Liver (tissue), 10 donors: ENCODE measurements at places on chromosomes 6 and 20.

DNA sequence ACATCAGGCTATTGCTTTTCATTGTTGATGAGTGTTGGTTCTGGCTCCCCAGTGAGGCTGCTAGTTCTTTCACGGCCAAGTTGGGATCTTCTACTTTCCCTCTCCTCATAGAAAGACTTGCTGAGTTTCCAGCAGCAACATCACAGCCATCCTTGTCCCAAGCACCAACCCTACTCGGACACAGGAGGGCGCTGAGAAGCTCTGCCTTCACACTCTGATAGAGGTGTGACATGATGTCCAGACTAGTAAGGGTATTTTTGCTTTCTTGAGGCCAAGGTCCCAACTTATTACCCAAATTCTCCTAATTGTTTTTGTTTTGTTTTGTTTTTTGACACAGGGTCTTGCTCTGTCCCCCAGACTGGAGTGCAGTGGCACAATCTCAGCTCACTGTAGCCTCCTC, 3.0 kb upstream of the GCM1 start:
- H3K27ac ChIP-seq, result no peak overlapping the region
- no peak overlapping the region for H3K4me3 ChIP-seq
- H3K4me1 ChIP-seq, result no peaks in the 10 kb centered on the region
- H3K36me3 ChIP-seq, result no peaks in the 10 kb centered on the region

GRCh38 chr6:98203170-98203806, 631.1 kb upstream of the POU3F2 start:
- H3K27ac ChIP-seq, result no peak overlapping the region
- no peak for DNase-seq
- no peak overlapping the region for H3K4me3 ChIP-seq
- no peaks in the 10 kb centered on the region for H3K27me3 ChIP-seq

GRCh38 chr6:449057-449430, 57.5 kb downstream of the IRF4 start:
- H3K27ac ChIP-seq, result no peak overlapping the region
- H3K36me3 ChIP-seq, result no peaks in the 10 kb centered on the region
- H3K27me3 ChIP-seq, result no peaks in the 10 kb centered on the region
- H3K4me1 ChIP-seq, result no peaks in the 10 kb centered on the region
- no peak overlapping the region for H3K4me3 ChIP-seq

- no peak overlapping the region for H3K4me3 ChIP-seq
- no peak overlapping the region for H3K27ac ChIP-seq
- H3K36me3 ChIP-seq, result no peaks in the 10 kb centered on the region
- DNase-seq, result no peak
- H3K27me3 ChIP-seq, result no peaks in the 10 kb centered on the region
These were observed 15.6 kb upstream of the MAS1 start for GRCh38 chr6:159875194-159875593.

DNA sequence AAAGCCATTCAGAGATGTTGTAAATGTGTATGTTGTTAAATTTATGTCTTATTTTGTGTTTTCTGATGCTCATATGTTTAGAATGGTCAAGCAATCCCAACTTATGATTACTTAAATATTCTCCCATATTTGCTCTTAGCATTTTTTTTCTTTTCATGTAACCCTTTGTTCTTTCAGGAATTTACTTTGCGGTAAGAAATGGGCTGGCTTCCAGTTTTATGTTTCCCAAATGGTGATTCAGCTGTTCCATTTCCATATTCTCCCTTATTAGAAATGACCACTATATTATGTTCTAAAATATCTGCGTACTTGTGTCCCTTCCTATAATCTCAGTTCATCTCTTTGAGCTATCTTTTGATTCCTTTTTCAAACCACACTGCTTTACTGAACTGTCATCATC, 113.7 kb downstream of the CDH26 start:
- no peak overlapping the region for H3K27ac ChIP-seq
- H3K4me1 ChIP-seq, result no peaks in the 10 kb centered on the region
- no peak for DNase-seq
- H3K4me3 ChIP-seq, result no peak overlapping the region

GRCh38 chr20:20327746-20328145, 40.2 kb upstream of the INSM1 start:
- no peaks in the 10 kb centered on the region for H3K36me3 ChIP-seq
- no peak overlapping the region for H3K27ac ChIP-seq
- no peak for DNase-seq
- no peaks in the 10 kb centered on the region for H3K27me3 ChIP-seq
- H3K4me1 ChIP-seq, result no peaks in the 10 kb centered on the region

GRCh38 chr6:360764-361373, 30.7 kb upstream of the IRF4 start:
- H3K27ac ChIP-seq, result no peak overlapping the region
- H3K27me3 ChIP-seq, result no peaks in the 10 kb centered on the region
- H3K36me3 ChIP-seq, result no peaks in the 10 kb centered on the region
- no peak for DNase-seq

GRCh38 chr6:41638935-41639808, 904 bp downstream of the MDFI start:
- H3K4me1 ChIP-seq, result peaks cover 16% of the 10 kb centered on the region
- H3K27ac ChIP-seq, result peak overlapping the region; percentile 41
- H3K36me3 ChIP-seq, result no peaks in the 10 kb centered on the region
- H3K27me3 ChIP-seq, result peaks cover 7% of the 10 kb centered on the region

DNA sequence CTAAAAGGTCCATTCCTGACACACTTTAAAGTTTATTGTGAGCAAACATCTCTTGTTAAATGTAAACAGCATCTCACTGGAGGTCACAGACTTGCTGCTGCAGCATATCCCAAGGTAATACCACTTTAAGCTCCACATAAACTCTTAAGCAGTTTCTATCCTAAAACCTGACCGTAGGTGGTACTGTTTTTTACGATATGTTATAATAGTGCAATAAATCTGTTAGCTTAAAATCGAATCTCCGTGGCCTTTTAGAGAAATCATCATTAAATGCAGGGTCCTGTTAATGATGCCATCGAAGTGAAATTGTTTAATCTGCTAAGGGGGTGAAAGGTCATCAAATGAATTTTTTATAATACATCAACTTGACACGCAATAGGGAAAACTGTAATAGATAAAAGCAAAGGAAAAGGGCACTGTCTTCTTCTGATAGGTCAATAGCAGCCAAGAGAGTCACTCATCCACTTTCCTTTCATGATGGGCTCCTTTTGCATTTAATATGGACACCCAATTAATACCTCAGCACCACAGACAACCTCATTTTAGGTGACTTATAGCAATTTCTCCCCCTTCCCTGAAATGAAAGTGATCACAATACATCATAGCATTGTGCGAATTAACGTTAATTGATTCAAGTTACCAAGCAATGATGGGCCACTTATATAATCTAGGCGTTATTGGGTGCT, 436.1 kb downstream of the PKHD1 start:
- H3K4me3 ChIP-seq, result no peak overlapping the region
- no peaks in the 10 kb centered on the region for H3K27me3 ChIP-seq
- no peaks in the 10 kb centered on the region for H3K36me3 ChIP-seq
- DNase-seq, result no peak

- H3K4me3 ChIP-seq, result no peak overlapping the region
- no peaks in the 10 kb centered on the region for H3K27me3 ChIP-seq
- DNase-seq, result no peak
These were observed 57.5 kb downstream of the ILRUN start for GRCh38 chr6:34638834-34639736.

DNA sequence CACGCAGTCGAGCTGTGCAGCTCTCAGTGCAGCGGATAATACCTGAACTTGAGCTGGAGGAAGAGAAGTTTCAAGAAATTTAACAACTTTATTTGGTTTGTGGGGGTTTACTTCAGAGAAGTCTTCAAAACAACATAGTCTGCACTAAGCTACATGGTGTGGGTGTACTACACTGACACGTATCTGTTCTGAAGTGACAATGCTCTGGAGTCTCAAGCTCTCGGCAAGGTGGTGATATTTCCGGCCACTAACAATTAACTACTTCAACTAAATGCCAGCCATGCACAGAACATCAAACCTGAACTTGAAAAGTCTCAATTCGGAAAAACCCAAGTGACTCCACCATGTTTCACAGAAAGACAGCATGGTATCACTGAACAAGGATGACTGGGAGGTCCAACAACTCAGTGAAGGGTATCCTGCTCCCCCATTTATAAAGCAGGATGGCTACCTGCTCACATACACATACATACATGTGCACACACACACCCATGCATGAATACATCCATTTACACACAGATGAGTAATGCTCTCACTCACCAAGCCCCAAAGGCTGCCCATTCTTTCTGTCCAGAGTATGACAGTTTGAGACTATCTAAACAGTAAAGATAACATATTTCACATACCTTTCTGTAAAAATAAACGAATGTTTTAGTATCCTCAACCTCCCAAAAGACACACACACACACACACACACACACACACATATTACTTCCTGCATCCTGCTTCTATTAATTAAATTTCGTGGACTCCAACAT, 15.4 kb upstream of the ANKRD60 start:
- H3K27ac ChIP-seq, result no peak overlapping the region
- H3K36me3 ChIP-seq, result peaks cover 9% of the 10 kb centered on the region
- H3K4me3 ChIP-seq, result no peak overlapping the region
- H3K27me3 ChIP-seq, result no peaks in the 10 kb centered on the region
- no peaks in the 10 kb centered on the region for H3K4me1 ChIP-seq
- no peak for DNase-seq

DNA sequence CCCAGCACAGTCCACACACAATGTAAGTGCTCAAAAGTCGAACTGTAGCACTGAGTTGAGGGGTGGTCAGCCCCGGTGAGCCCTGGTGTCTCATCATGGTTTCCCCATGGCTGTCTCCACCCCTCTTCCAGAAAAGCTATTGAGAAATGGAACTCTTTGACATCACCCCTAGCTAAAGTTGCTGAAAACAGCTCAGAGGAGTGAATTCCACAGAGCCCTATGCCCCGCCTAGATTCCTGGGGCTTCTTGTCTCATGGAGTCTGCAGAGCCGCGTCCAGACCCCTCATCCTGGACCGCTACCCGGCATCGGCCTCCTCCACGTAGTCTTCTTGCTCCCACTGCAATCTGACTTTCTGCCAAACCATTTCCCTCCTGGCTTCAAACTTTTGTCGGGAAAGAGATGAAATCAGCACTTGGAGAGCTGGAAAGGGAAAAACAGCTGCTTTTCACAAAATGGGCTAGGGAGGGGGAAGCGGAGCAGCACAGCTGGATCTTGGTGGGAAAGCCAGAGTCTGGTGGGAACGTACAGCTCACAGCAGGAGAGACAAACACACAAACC, 132.2 kb downstream of the SNX5 start:
- H3K36me3 ChIP-seq, result no peaks in the 10 kb centered on the region
- no peaks in the 10 kb centered on the region for H3K4me1 ChIP-seq
- DNase-seq, result no peak
- no peaks in the 10 kb centered on the region for H3K27me3 ChIP-seq
- H3K27ac ChIP-seq, result peak overlapping the region; percentile 40
